ENCODE measurements at places on chromosomes 7 and 10.
A peak's percentile ranks its signal among the peaks of the same experiment; 100 is the strongest.

DNA sequence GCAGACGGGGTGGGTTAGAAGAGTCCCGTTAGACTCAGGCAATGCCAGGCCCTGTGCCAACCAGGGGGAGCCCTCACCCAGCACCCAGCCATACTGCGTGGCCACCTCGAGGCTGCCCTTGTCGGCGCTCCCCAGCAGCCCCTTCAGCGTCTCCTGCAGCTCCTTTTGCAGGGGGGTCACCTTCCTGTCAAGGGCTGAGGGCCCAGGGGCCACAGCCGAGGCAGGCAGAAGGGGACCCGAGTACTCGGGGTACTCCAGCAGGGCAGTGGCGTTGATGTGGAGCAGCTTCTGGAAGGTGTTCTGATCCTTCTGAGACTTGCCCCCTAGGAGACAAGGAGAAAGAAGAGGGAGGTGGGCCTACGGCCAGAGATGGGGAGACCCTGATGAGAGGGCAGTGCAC, 9.7 kb downstream of the TBRG4 start:
- DNase-seq: no peak

- no peak for DNase-seq
Observed at GRCh38 chr7:64775289-64775688, 18.9 kb upstream of the ZNF138 start.

DNA sequence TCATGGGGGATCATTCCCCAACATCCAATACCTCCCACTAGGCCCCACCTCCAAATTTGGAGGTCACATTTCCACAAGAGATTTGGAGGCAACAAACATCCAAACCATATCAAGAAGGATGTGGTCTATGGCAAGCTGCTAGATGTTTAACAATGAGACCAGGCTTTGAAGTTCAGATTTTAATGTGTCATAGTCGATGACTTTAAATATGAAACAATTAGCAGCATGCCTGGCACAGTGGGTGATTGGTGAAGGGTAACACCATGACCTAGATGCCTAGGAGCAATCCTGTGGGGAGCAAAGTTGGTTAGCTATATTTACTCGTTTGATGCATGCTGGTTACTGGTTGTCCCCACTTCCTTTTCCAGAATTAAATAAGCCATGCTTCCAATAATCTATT, 356.4 kb upstream of the VWC2 start:
- no peak for DNase-seq

DNA sequence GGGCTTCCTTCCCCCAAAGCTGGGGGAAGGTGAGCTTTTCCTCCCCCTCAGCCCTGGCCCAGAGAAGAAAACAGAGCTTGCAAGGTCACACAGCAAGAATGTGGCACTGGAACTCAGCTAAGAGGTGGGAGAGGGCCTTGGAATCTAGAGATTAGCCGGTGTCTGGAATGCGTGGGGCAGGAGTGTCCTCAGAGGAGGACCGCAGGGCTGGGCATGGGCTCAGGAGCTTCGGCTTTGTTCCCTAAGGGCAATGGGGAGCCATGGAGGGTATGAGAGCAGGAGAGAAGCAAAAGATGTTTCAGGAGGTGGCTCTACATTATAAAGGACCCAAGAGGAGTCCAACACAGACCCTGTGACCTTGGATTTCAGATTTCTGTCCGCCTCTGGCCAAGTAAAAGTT, 127.2 kb upstream of the TNRC18 start:
- no peak for DNase-seq

DNA sequence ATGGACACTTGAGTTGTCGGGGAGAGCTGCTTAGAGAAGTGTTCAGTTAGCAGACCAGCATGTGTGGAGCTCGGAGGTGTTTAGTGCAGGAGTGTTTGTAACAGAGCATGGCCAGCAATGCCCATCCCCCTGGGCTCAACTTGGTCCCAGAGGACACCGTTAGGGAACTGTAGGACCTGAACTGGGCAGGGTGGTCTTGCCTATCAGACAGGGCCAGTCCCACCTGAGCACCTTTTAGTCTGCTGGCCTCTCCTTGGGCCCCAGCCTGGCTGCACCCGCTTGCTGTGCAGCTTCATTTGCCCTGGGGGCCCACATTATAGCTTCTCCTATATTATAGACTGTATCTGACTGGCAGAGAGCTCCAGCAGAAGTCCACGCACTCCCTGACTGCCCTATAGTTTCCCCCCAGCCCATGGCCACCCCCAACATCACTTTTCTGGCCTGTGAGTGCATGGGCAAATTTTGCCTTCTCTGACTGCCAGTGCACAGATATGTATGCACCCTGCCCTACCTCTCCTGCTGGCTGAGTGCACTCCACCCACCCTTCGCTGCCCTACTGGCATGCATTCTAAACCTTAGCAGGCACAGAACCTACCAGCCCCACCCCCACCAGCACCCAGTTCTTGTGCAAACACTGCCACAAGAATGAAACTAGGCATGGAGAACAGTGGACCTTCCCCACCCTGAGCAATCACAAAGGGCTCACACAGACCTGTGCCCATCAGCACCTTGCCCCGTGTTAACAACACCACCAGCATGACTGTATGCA, 1030.6 kb upstream of the GHITM start:
- no peak for DNase-seq

GRCh38 chr10:92242910-92243671, 47.8 kb downstream of the CPEB3 start:
- DNase-seq: no peak

- DNase-seq: no peak
Observed at GRCh38 chr7:20491284-20491683, 124.2 kb upstream of the ABCB5 start.

GRCh38 chr7:134593530-134594392, 44.9 kb downstream of the AKR1B15 start:
- peak; percentile 80 for DNase-seq

DNA sequence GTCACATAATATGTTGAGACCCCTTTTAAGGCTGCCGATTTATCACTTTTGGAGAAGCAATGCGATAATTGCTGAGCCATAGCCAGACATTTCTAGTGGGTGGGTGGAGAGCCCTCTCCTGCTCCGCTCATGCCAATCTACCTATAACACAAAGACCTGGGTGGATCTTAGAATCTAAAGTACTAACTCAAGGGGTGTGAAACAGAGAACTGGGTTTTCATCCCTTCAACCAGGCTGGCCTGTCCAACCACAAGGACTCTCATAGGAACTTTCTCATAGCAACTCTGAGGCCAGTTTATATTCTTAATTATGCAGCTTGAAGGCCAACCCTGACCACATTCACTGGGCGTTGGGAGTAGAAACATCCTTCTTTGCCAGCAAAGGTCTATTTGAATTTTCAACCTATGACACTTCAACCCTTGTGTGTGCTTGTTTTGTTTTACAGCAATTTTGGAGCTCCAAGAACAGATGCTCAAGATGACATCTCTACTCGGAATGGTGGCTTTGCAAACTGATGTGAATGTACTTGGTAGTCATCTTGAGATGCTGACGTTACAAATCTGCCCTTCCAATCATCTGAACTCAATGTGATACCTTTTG, 1198.2 kb upstream of the AUTS2 start:
- no peak for DNase-seq

DNA sequence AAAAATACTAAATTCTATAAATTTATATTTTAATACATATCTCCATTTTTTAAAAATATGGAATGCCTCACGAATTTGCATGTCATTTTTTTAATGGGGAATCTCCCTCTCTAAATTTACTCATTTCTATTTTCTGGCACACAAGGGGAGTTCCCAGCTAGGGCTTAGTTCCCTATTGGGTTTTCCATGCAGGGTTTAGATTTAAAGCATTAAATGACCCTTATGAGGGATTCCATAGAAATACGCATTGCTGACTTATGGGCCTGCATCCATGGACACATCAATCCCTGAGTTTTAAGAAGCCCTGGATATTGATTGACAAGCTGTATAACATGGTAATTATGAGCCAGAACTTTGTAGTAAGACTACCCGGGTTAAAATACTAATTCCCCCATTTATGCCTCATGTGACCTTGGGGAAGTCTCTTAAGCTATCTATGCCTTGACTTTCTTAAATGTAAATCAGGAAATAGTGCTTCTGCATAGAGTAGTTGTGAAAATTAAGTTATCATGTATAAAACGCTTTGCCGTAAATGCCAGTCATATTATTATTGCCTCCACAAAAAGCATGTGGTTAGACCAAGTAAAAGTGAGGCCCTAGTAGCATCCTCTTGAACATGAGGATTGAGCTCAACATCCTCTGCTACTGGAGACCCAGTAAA, 78.8 kb upstream of the ANKRD1 start:
- DNase-seq: no peak

GRCh38 chr10:86446440-86446839, 75.2 kb downstream of the WAPL start:
- no peak for DNase-seq

DNA sequence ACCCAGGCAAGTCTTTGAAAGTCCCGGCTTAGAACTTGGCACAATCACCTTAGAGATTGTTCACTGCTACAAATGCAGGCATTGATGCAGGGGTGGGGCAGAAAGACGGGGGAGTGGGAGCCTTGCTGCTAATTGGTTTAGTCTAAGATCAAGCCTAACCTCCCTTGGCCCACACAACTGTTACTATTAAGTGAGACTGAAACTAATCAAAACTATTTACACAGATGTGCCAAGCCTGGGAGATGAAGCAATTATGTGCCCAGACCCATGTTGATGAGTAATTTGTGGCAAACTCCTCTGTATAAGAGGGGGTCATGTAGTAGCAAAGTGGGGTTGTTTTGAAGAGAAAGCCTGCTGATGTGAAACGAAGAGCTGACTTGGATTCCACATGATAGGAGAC, 178.2 kb upstream of the ITGB1 start:
- DNase-seq: no peak

DNA sequence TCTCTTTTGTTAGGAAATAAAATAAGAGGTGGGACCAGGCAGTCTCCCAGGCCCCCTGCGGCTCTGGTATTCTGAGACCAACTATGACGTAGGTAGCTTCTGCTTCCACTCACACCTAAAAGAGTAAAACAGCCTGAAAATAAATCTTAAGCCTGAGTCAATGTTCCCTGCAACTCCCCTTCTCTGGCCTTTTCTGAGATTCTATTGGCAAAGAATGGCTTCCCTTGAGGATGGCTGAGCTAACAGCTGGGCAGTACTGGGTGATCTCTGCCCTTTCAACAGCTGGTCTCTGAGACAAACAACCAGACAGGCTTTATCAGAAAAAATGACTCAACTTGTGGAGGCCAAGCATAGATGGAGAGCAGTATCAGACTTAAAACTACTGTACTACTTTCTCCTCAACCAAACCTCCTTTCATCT, 58.7 kb downstream of the CREB3L2 start:
- DNase-seq: no peak

DNA sequence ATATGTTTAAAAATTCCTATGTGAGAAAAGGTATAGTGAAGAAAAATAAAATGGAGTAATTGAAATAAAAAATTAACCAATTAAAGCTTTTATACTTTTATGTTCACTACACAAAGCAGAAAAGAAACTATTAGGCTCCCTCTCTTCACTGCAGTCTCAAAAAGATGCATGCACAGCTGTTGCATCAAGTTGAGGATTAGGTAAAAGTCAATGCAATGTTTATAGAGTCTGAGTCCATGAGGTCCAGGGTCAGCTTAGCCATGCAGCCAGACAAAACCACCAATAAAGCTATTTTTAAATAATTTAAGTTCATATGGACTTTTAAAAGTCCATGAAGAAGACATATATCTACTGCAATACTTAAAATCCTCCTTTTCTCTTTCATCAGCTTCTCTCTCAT, 31.1 kb upstream of the ING3 start:
- no peak for DNase-seq

GRCh38 chr10:13724484-13724883, 137.7 kb downstream of the PRPF18 start:
- DNase-seq: no peak

DNA sequence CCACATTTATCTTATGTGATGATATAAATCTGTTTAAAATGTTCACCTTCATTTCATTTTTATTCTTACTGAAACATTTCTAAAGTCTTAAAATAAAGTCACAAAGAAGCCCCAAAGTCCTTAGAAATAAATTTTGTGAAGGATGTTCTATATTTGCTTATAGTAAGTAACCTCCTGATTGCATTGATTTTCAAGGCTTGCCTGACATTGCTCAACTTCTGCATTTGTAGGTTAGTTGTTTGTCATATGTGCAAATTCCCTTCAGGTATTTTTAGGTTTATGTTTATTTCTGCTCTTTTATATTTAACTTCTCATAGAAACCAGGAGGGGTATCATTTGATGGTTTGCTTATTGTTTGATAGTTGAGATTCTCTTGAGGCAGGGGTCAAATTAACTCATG, 417.8 kb downstream of the ARL4A start:
- no peak for DNase-seq

DNA sequence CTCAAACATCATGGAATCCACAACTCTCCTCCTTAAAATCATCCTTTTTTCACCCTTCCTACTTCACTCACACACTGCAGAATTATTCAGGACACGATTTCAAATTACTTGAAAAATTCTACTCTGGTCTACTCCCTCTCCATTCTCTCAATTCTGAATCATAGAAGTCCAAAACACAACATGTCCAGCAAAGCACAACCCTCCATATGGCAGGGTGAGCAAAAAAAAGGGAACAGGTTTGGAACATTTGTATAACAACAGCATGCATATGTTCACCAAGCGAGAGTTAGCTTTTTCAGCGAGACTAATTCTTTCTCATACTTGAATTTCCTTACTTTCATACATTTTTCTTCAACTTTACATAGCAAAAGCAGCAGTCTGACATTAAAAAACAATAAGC, 73.4 kb downstream of the ABI1 start:
- DNase-seq: no peak

DNA sequence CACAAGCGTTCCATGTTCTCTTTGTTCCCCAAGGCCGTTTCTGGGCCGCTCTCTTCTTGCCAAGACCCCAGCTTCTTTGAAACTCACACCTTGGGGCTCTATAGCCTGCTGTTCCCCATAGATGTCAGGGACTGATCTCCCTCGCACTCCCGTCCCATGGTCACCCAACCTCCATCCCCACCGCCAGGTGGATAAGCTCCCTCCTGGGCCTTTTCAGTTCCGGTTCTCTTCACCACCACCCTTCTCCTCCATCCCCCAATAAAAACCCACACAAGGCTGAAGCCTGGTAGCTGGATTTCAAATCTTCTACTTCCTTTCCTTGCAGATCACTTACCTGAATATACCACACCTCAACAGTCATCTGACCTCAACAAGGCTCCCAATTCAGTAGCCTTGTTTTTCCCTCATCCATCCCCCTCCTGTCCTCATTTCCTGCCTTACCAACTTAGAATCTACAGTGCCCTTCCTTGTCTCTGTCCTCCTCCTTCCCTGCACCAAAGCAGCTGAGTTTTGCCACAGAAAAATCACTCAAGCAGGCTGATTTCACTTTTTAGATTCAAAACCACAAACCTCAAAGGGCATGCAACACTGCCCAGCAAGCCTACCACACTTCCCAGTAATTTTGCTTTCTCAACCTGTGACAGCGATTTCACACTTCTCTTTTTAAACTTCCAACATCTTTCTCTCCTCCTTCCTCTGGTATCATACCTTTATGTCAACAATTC, 7.7 kb downstream of the SLC37A3 start:
- DNase-seq: no peak

- no peak for DNase-seq
Observed at GRCh38 chr7:8042796-8043535, 74.4 kb downstream of the GLCCI1 start.

- no peak for DNase-seq
Observed at GRCh38 chr10:104331208-104331838, 6.9 kb downstream of the ITPRIP start.

Measured in retinal pigment epithelial cell (primary cell).